HT-29 (cell line): ENCODE measurements at places on chromosomes 12 and 14. TPM values are rescaled to one million over a fixed set of nuclear protein-coding genes. Genes with fewer than 3 reads are reported as not detected.

DNA sequence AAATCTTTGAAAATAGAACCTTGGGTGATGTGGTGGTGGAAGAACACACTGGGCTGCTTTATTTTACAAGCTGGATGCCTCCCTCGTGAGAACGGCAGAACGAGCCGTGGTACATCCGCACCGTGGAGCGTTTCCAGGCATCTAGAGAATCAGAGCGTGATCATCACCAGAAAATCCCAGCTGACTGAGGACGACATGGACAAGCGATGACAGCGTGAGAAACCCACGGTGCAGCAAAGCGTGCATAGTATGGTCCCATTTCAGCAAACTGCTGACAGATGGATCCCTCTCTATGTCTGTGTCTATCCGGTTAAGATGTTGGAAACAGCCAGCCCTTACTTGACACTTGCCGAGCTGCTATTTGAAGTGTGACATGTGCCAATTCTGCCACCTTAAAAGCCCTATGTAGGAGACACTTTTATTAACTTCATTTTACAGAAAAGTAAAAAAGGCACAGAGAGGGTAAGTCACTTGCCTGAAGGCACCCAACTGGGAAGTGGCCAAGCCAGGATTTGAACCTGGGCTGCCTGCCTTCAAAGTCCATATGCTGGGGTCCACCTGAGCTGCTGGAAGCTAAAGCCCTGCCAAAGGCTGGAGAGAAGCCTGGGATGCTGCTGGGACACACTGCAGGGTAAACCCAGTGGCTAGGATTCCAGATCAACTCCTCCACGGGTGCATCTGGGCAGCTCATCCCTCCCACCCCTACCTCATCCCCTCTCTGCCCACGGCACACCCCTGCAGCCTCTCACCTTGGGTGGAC lies 14.9 kb downstream of the SCARB1 start:
- no peak for DNase-seq

DNA sequence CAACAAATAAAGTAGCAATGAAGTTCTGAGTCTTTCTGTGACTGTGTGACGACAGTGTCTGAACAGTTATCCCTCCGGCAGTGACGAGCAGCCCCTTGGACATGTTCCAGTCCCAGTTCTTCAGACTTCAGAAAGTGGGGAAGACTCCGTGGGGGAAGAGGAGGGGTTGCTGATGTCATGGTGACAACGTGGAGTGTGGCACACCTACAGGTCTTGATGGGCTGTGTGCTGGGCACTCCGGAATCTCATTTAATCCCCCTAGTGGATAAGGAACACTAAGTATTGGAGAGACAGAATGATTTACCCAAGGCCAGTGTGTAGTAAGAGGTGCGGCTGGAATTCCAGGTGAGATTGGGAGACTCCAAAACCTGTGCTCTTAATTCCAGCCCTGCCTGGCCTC lies 280.2 kb downstream of the CACNA1C start:
- no peak for DNase-seq

DNA sequence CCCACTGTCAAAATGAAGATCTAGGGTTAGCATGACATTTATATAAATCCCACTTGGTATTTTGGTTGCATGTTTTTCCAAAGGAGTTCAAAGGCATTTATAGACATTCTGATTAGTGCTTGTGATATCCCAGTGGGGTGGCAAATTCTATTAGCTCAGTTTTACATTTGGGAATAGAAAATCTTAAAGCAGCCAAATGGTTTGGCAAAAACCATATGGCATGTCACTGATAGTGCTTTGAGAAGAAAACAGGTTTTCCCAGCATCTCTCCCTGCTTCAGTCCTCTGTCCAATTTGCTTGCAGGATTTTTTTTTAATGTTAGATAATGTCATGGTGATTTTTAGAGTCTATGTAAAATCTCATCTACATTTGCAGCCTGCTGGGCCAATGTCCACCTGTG lies 225.1 kb upstream of the DIO3 start:
- DNase-seq: no peak

Gene FGF23
- not detected in 2 replicates for total RNA-seq

Gene NTF3
- total RNA-seq: not detected in 2 replicates

Gene GPR132
- not detected in 2 replicates for total RNA-seq

Gene CCDC184
- total RNA-seq: not detected in 2 replicates
